ENCODE measurements at places on chromosomes 6 and 20.

- no peak for DNase-seq
Measured at GRCh38 chr6:67449602-67450001, 1185.5 kb upstream of the ADGRB3 start.

DNA sequence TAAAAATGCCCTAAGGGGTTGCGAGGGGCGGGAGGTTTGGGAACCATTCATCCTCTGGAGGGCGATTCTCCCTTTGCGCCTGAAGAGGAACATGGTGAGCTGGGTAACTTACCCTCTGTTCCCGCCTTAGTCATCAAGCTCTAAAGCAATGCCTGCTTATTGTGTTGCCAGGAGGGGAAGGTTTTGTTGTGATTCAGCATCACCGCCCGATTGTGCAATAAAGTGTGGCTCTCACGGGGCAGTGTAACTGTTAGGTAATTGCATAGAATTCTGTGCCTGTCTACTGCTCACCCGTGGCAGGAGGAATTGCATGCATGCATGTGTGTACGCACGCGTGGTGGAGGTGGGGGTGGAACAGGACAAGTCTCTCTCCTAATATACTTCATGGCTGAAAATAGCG, 95.5 kb upstream of the AGPAT4 start:
- DNase-seq, result no peak

- DNase-seq, result no peak
Measured at GRCh38 chr6:144835322-144835973, 550.3 kb downstream of the UTRN start.

DNA sequence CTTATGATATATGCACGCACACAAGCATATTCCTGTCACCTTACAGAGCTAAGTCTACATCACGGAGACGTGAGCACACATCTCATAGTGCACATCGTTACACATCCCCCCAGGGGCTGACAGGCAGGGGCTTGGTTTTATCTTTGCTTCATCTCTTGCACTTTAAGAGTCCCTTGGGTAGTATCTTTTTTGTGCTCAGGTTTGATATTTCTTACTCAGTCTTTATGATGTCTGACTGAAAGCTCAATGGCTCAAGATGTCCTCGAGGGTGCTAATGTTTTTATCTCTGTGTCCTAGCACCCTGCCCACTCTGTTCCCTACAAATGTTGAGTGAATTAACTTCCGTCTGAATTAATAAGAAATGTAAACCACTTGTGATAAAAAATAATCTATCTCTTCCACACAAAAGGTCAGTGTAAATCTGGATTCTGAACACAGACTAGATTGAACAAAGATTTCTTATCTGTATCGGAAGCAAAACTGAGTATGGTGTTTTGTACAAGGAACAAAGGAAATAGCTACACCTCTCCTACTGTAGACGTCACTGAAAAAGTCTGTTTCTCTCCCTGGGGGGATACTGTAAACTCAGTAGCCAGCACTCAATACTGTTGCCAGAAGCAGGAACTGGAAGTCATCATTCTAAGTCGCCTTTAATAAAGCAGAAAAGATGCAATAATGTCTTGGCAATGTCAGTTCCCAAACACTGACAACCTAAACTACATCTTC, 195.1 kb downstream of the PRKN start:
- no peak for DNase-seq

DNA sequence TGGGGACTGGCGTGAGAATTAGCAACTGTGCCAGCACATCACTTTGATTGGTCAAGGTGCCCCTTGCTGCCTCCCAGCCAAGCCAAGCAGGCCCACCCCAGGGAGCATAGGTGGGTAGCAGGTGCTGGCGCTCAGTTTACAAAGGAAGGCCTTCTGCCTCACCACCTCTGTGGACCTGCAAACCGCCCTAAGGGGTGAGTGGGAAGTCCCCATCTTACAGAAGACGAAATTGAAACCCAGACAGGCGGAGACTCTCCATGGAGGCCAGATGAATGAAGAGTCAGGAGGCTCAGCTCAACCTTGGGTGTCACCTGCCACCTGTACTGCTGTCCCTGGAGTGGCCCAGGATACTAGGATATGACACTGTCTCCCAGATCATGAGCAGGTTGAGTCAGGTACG, 21.5 kb upstream of the MAS1L start:
- DNase-seq, result no peak

All from activated CD4-positive, alpha-beta T cell treated with anti-CD3 and anti-CD28 coated beads, Interleukin-2, amount 50 U/mL, for 1 hour (primary cell).